Urothelium cell line (cell line): ENCODE measurements at places on chromosomes 2 and 18.

DNA sequence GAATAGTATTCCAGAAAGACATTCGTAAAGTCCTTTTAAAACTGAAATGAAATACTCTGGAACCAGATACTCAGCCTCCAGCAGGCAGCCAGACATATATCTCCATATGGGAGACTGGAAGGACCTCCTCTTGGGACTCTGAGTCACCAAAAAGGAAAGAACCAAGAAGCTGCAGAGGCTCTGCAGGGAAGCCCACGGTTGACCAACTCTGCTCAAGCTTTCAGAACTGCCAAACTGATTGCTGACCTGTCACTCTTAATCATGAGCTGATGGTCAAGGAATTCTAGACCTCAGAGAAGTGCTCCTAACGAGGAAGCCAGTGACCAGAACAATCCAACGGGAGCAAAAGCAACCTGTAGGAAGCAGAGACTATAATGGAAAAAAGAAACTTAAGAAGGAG lies 434.7 kb downstream of the EIPR1 start:
- no peak for DNase-seq

DNA sequence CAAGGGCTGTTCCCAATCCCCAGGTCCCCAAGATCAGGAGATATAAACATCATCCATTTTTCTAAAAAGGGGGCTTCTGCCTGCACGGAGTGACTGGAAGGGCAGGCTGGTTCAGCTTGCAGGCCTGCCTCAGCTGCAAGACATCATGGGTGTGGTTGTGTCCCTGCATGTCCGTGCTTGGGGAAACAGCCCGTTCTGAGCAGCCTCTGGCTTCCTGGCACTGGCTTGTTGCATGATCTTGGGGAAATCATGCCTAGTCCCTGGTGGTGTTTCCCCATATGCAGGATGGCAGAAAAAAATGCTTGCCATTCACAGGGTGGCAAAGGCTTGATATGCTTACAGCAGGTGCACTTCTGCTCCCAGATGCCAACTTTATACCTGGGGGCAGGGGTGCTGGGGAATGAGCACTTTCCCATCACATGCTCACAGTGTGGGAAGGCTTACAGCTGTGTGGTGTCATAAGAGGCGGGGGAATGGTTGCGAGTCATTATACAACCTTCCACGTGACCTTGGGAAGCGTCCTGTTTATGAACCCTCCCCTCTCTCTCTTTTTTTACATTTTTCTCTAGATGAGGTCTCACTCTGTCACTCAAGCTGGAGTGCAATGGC lies 7.2 kb downstream of the PCARE start:
- no peak for DNase-seq

DNA sequence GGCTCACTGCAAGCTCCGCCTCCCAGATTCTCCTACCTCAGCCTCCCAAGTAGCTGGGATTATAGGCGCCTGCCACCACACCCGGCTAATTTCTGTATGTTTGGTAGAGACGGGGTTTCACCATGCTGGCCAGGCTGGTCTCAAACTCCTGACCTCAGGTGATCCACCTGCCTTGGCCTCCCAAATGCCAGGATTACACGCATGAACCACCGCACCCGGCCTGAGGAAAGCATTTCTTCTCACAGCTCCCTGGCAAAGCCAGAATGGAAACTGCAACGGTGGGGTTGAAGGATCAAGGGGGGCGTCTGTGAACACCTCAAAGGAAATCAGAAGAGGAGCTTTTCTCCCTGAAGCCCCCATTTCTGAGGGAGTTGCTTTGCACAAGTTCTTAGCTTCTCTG lies 11.2 kb upstream of the TEX51 start:
- no peak for DNase-seq

- no peak for DNase-seq
Observed at GRCh38 chr2:205066081-205066480, 520.8 kb downstream of the PARD3B start.

GRCh38 chr2:102000813-102001766 lies 9.3 kb downstream of the IL1R2 start:
- no peak for DNase-seq

DNA sequence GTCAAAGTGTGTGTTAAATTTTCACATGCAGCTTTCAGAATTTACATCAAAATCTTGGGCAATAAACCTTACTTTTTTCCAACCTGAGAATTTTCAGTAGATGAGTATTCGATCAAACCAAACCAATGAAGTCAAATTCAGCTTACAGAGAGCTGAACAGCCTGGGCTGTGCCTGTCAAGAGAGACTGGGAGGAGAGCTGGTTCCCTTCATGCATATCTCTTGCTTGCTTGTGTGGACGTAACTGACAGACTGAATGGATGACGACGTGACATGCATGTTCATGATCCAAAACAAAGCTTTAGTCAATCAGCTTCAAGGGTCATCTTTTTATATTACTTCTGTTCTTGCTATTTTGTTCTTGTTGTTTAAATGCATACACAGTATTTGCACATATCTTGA lies 145.2 kb downstream of the GALNT3 start:
- no peak for DNase-seq

- DNase-seq: no peak
Observed at GRCh38 chr2:242065426-242065825, 195.9 kb downstream of the RTP5 start.

DNA sequence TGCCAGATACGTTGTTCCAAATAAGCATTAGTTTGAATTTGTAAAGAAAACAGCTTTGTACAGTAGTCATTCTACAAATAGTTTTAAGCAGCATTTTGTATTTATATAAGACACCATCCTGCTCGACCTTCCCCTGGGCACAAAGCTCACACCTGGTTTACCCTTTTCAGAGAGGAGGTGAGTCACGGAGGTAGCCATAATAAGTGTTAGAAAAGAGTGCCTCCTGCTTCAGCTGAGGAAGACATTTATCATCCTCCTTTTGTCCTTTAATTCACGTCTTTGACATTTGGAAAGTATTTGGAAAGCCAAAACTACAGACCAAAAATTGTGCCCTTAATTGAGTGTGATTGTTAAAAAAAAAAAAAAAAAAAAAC lies 6.8 kb downstream of the RAB12 start:
- no peak for DNase-seq

DNA sequence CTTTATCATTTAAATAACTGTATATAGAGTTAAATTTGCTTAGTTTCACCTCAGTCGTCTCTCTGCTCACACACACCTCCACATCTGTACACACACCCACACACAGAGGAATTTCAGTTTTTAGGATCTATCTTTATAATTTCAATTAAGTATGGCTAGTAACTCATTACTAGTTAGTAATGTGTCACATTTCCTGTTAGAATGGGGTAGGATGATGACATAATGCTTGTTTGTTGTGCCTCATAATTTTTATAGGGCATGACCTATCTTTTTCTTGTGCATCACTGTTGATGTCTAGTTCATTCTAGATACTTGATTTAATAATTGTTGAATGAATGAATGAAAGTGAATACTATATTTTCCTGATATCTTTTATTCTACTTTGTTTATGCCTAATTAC lies 108.6 kb downstream of the AGPS start:
- DNase-seq: no peak

- DNase-seq: no peak
Observed at GRCh38 chr2:39153312-39153711, 32.5 kb upstream of the SOS1 start.

DNA sequence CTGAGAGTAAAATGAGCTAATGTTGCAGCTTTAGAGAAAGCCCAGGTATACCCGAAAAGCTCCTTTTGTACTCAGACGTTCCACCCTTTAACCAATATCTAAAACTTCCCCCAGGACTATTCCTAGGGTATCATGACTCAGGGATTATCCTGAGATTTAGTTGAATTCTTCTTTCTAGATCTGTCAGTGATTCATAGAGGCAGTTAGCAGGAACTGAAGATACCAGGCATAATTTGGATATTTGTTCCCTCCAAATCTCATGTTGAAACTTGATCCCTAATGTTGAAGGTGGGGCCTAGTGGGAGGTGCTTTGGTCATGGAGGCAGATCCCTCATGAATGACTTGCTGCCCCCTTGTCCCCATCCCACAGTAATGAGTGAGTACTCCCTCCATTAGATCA lies 161.2 kb upstream of the LRP1B start:
- DNase-seq: no peak

DNA sequence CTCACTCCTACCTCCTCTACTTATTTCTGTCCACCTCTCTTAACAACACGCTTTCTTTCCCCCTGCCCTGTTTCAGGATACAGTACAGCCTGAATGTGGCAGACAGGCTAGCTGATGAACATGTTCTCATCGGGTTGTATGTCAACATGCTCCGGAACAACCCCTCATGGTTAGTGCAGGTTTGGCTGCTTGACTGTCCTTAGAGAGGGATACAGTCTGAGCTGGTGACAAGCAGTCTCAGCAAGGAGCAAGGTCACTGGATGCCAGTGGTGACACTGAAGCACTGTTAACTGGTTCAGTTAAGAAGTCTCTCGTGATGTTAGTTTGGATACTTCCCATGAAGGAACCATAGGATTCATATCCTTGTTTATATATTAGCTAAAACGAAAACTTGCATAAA lies 128.6 kb downstream of the DTNA start:
- DNase-seq: no peak

DNA sequence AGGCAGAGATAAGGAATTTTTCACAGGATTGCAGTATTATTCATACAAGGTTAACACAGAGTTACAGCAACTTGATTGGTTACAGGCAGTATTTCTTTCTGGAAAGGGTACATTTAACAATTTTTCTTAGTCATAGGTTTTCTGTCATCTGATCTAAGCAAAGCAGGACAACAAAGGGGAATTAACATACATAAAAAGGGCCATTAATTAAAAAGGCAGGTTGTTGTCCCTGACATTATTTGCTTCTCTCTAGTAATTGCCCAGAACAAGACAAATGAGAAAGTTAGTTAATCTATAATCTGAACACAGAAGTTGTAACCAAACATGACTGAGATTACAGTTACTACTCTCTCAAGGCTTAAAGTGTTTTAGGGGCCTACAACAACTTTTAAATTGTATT lies 291.4 kb upstream of the LRRTM4 start:
- no peak for DNase-seq

DNA sequence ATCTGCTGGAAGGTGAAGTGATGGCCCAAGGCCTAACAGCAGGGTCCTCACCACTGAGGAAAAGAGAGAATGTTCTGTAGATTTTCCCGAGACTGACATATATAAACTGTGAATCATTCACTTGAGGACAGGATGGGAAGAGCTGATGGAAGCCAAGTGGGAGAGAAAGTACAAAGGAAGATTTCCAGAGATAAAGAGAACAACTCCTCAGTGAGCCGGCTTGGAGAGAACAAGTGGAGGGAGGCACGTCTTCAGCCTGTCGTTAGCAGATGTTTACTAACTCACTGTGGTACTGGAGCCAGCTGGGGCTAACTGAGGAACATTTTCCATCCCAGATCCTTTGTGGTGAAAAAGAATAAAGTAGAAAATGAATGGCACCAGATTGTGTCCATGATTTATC lies 552.9 kb upstream of the TNP1 start:
- DNase-seq: no peak

- DNase-seq: no peak
Observed at GRCh38 chr18:59799383-59800015, 100.3 kb upstream of the PMAIP1 start.

DNA sequence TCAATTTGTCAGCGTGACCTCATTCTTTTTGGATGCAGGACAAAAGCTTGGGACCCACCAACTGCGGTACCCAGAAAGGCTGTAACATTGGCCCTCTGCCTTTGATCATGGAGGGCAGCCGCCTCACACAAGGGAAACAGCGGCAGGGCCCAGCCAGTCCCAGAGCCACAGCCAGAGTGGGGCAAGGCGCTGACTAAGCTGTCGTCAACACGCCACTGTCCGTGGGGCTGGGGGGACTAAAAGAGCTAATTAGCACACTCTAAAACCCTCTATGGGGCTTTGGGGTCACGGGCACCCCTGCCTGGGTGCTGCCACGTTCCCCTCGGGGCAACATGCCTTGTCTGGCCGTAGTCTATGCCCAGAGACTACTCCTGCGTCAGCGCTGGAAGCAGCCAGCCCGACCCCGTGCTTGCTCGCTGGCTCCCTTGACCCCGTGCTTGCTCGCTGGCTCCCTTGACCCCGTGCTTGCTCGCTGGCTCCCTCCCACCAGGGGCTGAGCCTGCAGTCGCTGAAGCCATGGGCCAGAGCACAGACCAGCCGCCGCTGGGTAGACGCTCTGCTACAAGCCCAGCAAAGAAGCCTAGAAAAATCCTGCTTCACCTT lies 598.4 kb downstream of the MBD2 start:
- no peak for DNase-seq

DNA sequence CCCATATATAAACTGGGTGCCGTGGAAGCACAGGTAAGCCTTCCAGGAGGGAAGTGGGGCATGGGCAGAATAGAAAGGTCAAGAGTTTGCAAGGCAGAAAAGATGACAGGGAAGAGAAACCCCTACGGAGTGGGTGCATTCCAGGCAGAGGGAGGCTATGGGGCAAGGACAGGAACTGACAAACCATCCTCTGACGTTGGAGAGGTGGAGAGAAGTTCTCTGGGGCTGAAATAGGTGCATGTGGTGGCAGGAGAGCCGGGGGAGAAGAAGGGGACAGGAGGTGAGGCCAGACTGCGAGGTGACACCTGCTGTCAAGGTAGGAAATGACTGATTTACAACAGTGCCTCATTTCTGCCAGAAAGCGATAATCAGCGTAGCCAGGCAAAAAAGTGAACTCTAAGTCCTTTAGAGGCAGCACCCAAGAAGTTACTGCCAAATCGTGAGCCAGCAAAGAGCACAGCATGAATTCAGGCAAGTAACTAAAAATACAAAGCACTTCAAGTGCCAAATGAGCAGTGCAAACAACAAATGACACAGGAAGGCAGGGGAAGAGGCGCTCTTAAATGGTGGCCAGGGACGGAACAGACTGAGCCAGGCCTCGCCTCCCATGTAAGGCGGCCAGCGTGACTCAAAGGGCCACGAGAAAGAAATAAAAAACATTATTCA lies 113.3 kb upstream of the ACVR1C start:
- no peak for DNase-seq

DNA sequence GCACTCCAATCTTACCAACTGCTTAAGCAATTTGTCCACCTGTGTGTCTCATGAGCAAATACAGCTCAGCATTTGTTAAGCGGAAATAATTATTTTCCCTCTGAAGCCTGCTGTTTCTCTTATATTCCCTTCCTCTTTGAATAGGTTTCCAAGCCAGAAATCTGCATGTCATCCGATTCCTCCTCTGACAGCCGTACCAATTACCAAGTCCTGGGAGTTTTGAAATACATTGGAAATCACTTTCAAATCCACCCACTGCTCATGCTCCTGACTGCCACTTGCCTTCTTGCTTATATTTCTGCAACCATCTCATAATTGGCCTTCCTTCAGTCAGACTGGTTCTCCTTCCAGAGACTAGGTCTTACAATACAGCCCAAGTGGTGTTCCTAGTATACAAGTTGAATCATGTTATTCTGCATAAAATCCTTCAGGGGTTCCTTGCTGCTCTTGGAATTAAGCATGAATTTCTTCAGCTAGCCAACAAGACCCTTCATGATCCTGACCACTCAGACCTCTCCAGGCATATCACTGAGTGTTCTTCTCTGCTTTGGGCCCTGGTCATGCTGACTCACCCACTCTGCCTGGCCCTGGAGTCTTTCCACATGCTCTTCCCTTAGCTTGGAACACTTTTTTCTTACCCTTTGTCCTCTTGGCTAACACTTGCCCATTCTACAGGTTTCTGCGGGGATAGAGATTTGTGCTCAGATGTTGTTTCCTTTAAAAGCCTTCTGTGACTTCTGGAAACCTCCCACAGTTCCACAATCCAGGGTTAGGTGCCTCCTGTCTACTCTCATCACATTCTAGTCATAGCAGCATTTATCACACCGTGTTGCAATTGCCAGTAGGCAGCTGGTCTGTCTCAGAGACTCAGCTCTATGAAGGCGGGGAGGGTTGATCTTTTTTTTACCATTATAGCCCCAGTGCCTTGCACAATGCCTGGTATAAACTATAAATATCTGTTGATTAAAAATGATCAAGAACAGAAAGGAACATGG lies 157.6 kb downstream of the ARL6IP6 start:
- DNase-seq: no peak
